ENCODE measurements at places on chromosomes 13 and 19.

- DNase-seq, result no peak
Measured at GRCh38 chr19:20038358-20039202, 725 bp downstream of the ZNF682 start.

DNA sequence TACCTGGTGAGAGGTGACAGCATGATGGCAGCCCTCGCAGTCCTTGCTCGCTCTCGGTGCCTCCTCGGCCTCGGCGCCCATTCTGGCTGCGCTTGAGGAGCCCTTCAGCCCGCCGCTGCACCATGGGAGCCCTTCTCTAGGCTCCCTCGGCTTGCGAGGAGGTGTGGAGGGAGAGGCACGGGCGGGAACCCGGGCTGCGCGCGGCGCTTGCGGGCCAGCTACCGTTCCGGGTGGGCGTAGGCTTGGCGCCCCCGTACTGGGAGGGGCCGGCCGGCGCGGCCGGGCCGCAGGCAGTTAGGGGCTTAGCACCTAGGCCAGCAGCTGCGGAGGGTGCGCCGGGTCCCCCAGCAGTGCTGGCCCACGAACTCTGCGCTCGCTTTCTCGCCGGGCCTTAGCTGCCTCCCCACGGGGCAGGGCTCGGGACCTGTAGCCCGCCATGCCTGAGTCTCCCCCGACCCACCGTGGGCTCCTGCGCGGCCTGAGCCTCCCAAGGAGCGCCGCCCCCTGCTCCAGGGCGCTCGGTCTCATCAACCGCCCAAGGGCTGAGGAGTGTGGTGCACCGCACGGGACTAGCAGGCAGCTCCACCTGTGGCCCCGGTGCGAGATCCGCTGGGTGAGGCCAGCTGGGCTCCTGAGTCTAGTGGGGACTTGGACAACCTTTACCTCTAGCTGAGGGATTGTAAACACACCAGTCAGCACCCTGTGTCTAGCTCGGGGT lies 1624.3 kb downstream of the SLITRK1 start:
- DNase-seq, result no peak

DNA sequence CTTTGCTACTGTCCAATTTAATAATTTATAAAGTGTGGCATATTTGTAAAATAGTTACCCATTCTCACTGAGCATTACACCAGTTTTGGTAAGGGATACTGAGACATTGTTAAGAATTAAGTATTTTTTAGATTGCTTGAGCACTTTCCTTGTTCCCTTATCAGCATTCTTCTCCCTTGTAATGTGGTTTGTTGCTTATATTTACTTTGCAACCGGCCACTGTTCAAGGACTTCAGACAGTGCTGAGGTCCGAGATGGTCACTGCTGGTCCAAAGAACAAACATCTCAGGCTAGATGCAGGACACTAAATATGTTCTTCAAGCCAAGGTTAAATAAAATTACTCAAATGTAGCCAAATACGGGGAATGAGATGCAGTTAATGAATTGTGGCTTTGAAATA lies 161.4 kb downstream of the TM9SF2 start:
- DNase-seq, result no peak

DNA sequence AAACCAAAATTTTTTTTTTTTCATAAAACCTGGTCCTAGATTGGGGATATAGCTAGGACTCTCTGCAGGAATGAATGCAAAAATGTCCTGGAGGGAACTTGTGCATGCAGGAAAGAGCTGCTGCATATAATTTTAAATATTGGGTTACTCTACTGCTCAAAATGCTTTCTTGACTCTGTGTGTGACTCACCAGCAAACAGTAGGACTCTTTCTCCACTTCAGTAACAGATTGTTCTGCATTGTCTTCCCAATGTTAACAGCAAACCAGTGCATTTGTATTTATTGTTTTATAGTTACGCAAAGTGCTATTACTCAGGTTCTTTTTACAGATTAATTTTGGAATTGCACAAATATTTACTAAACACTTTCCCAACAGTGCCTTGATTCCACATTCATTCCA lies 163.7 kb upstream of the KL start:
- no peak for DNase-seq

GRCh38 chr13:87590518-87590917 lies 80.7 kb upstream of the SLITRK5 start:
- DNase-seq, result no peak

DNA sequence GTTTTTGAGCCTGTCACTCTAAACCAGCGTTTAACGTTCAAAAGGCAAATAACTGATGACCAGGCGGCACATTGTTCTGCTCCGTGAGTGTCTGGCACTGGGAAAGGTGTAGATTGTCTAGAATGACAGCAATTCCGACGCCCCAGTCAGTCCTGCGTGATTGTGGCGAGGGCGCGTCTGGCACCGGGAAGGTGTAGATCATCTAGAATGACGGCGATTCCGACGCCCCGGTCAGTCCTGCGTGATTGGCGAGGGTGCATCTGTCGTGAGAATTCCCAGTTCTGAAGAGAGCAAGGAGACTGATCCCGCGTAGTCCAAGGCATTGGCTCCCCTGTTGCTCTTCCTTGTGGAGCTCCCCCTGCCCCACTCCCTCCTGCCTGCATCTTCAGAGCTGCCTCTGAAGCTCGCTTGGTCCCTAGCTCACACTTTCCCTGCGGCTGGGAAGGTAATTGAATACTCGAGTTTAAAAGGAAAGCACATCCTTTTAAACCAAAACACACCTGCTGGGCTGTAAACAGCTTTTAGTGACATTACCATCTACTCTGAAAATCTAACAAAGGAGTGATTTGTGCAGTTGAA lies 26.1 kb upstream of the NDUFS7 start:
- DNase-seq, result no peak

- DNase-seq, result no peak
Measured at GRCh38 chr13:36840718-36841250, 21.8 kb downstream of the RFXAP start.

- no peak for DNase-seq
Measured at GRCh38 chr13:65719831-65720230, 1510.3 kb downstream of the PCDH9 start.

DNA sequence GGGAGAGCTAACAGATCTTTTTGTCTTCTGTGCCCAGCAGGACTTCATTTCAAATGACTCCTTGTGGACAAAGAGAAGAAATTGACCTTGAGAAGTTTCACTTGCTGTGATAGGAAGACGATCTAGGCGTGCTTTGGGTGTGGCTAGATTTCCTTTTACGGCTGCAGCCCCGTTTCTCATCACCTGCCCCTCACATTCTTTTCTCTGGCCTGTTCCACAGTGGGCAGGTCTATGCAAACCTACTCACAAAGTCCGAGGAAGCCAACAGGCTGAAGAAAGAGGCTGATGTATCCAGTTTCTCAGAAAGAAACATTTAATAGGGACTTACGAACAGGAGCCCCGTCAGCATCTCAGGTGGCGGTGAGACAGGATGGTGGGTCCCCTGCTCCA lies 231.8 kb downstream of the FGF9 start:
- no peak for DNase-seq

DNA sequence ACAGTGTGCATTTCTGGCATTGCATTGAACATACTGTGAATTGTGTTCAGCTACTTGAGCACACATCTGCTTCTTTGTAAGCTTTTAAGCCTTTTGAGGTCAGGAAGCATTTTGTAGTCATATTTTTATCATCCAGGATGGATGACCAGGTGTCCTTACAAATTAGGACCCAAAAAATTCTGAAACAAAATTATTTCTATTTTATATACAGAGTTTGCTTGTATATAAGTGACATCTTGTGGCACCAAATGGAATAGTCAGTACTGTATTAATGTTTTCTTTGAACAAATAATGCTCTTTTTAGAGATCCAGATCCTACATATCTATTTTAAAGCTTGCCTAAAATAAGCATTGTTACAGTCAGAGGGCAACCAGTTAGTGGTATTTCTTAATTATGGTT lies 9.5 kb upstream of the SUPT20H start:
- peak; percentile 30 for DNase-seq

DNA sequence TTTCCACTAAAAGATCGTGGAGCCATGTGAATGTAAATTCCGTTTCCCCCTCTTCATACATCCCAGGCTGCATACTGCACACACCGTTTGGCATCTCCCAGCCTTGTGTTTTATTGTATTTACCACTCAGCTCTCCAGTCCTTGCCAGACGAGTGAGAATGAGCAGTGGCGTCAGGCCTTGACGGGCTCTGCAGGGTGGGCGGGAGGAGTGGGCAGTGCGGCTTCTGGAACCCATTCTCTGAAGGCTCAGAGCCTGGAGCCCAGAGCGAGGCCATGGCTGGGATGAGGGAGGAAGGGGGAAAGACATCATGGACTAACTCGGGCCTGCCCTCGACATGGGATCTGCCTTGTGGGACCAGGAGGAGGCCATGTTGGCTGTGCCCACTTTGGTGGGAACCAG lies 25.1 kb downstream of the BICRA start:
- no peak for DNase-seq

- peak; percentile 65 for DNase-seq
Measured at GRCh38 chr19:40716031-40716481, 630 bp downstream of the COQ8B start.

DNA sequence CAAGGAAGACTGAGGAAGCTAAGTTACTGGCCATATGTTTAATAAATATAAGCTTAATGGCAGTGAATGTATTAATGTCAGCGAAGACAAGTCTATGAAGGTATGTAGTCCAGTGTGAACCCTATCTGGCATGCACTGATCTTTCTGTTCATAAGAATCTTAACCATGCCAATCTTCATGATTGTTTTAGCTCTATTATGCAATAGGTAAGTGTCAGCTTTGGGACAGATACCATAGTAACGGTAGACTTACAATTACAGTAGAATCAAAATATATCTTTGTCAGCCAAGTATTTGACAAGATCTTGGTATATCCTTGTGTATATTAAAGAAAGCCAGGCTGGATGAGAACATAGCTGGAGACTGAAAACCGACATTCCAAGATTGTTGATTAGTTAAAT lies 428.5 kb downstream of the SPRY2 start:
- no peak for DNase-seq

- no peak for DNase-seq
Measured at GRCh38 chr13:102700088-102701031, 5.5 kb upstream of the METTL21C start.

DNA sequence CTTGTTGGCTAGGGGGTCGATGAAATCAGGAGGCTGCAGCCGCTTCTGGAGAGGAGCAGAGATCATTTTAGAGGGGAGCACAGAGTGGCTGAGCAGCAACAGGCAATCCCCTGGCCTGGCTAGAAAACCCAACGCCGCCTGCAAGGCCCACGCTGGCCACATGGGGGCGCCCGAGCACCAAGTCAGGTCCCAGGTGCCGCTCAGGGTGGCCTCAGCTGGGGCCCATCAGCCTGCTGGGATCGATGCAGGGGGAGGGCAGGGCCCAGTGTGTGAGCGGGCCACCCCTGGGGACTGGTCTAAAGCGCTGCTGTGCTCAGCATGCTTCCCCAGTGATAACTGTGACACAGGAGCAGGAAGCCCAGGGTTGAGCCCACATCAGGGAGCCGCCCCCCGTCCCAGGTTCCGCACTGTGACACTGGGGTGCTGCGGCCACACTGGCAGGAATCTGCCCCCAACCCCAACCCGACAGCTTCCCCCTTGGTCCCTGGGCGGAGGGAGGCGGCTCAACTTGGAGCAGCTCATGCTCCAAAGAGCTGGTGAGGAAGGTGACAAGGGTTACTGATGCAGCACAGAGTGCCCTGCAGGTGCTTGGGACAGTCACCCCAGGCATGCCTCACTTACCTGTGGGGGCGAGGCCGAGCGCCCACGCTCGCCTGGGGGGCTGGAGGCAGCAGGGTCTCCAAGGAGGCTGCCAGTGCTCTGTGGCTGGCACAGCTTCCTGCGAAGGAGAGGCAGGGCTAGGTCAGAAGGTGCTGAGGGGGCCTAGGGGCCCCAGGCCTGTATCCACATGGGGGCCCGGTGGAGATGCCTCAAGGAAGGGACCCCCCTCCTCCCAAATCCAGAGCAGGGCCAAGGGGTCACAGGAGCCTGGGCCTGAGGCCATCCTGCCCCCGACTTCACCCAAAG lies 13.3 kb upstream of the ISYNA1 start:
- DNase-seq, result peak; percentile 87

DNA sequence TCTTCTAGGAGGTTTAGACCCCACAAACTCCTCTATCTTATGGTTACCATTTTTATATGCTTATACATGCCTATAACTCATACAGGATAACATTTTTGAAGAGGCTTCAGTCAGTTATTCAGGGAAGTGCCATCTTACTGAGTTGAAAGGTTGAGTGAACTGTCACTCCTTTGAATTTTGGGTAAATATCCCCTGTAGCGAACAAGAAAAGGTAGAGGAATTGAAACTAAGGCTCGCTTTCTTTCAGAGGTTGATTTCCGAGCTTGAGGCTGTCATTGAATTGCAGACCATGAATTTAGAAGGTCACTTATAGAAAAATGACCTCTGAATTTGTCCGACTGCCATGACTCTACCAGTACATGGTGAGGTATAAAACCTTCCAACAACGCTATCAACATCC lies 35.1 kb downstream of the MICU2 start:
- no peak for DNase-seq

DNA sequence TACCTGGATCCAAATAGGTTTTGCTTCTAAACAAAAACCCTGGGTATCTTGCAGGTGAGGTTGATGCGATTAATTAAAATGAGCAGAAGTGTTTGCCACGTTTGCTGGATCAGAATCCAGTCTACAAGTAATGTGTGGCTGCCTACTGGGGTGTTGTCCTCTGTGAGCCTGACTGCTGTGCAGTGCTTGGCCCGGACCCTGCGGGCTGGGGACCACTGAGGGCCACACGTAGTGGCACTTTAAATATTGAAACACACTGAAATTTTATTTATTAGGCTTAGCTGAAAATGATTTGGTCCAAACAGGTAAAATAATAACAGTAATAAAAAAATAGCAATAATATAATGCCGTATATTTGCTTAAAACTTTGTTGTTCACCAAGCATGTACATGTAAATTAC lies 338.0 kb downstream of the MYO16 start:
- no peak for DNase-seq

GRCh38 chr13:49071341-49071937 lies 95.7 kb downstream of the FNDC3A start:
- DNase-seq, result no peak

DNA sequence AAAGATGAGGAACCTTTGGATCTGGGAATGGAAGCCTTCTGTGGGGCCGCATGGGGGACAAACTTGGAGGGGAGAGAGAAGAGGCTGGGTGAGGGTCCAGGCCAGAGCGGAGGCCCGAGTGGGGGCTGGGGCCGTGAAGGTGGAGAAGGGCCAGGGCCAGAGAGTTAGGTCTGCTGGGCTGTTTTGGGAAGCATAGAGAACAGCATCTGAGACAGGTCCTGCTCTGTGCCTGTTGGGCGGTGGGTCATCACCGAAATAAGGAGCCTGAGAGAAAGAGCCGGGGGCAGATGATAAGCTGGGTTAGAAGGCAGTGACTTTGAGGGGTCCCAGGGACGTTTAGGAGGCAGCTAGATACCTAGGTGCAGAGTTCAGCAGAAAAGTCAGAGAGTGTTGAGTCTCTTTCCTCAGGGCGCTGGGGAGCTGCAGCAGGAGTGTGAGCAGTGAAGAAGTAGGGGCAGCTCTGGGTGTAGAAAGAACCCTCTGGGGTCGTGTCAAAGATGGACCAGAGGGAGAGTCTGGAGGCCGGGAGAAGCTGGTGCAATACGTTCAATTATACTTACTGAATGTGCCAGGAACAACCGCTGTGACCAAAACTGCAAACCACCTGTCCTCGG lies 2.7 kb downstream of the SPACA6 start:
- DNase-seq, result no peak

Data from NAMALWA (cell line).